Amniotic epithelial cell (primary cell): ENCODE measurements at places on chromosomes 3 and 15.
A peak's percentile ranks its signal among the peaks of the same experiment; 100 is the strongest.

DNA sequence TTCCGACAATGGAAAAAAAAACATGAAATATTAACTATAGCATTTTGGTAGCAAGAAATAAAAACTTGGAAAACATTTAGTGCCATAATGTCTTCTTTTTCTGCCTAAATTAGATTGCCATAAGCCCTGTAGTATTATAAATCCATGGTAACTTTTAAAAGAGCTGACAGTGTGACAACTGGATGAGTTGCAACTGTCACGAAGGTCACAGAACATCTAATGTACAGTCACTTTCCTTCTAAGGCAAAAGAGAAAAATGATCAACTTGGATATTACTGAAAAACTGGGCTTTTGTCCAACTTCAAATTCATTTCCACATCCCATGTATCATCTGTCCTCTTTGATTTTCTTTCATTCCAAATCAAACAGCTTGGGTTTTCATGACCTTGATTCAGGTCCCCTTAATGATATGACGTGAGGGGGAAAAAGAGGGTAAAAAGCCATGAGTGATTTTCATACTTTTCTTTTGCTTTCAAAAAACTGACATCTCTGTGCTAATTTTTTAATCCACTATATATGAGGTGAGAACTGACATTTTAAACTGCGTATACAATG is 602 bp downstream of the CPB1 start:
- no peak for DNase-seq

- DNase-seq = no peak
These were observed 40.8 kb downstream of the UMPS start for GRCh38 chr3:124771083-124771445.

DNA sequence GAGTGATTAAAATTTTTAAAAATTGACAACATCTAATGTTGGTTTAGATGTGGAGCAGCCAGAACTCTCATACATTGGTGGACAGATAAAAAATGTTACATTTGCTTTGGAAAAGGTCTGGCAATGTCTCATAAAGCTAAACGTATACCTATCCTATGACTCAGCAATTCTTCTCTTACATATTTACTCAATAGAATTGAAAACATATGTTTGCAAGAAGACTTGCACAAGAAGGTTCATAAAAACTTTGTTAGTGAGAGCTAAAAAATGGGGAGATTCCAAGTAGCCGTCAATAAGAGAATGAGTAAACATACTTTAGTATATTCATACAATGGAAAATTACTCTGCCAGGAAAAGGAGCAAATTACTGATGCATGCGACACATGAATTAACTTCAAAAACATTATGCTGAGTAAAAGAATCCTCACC is 30.0 kb downstream of the MASP1 start:
- peak; percentile 31 for DNase-seq

GRCh38 chr3:100710261-100710968 is 1.1 kb downstream of the TFG start:
- peak; percentile 70 for DNase-seq

- DNase-seq = peak; percentile 15
These were observed 14.6 kb upstream of the PLA2G4E start for GRCh38 chr15:42035435-42035761.

- DNase-seq = no peak
These were observed 53.1 kb downstream of the PHC3 start for GRCh38 chr3:170128259-170128976.

GRCh38 chr3:21705769-21706168 is 45.2 kb downstream of the ZNF385D start:
- DNase-seq = peak; percentile 7

DNA sequence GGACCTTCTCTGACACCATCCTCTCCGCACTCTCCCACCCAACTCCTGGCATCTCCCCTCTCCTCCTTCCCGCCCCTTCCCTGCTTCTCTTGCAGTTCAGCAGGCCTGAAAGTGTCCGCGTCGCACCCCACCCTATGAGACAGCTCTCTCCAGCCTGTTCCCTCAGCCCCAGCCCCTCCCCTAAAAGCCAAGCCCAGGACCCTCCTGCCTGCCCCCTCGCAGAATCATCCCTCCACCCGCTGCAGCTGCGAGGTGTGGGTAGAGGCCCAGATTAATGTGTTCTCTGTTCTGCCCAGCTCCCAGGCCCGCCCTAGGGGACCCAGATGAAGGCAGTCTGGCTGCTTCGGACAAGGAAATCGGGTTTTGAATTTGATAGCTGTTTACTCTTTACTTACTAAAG is 410 bp downstream of the PRR23E start:
- DNase-seq = no peak
